AG04450 (cell line): ENCODE measurements at places on chromosomes 2 and 18. TPM values are rescaled to one million over a fixed set of nuclear protein-coding genes. Genes with fewer than 3 reads are reported as not detected.

The AQP12A gene
- polyA plus RNA-seq, result not detected in 2 replicates

The CRYGD gene
- not detected in 2 replicates for polyA plus RNA-seq

The SNED1 gene
- 1.6 and 2.4 TPM in 2 replicates for polyA plus RNA-seq

The LINC00305 gene
- not detected in 2 replicates for polyA plus RNA-seq

The C2orf68 gene
- polyA plus RNA-seq, result 17.8 and 19.1 TPM in 2 replicates

The PARD3B gene
- polyA plus RNA-seq, result 8.5 and 9.2 TPM in 2 replicates

The HOXD9 gene
- polyA plus RNA-seq, result not detected in 2 replicates

The SLC4A5 gene
- 0.15 and 0.25 TPM in 2 replicates for polyA plus RNA-seq

The ANKRD23 gene
- 0.46 and 0.81 TPM in 2 replicates for polyA plus RNA-seq

The MRO gene
- 0.06 and 0.27 TPM in 2 replicates for polyA plus RNA-seq

The THSD7B gene
- not detected in 2 replicates for polyA plus RNA-seq

The ILKAP gene
- 29.4 and 34.9 TPM in 2 replicates for polyA plus RNA-seq

The PECR gene
- polyA plus RNA-seq, result 12.7 and 16.7 TPM in 2 replicates

The KIF5C gene
- polyA plus RNA-seq, result 0.09 and 0.12 TPM in 2 replicates

The CUL3 gene
- polyA plus RNA-seq, result 55.2 and 57.3 TPM in 2 replicates

The SERPINB2 gene
- 5.3 and 6.9 TPM in 2 replicates for polyA plus RNA-seq

The EPB41L3 gene
- 36.6 and 45.0 TPM in 2 replicates for polyA plus RNA-seq

The RNF152 gene
- polyA plus RNA-seq, result 5.0 and 7.4 TPM in 2 replicates

The VWA3B gene
- polyA plus RNA-seq, result not detected in 2 replicates

The ALPI gene
- not detected in 2 replicates for polyA plus RNA-seq

The GALNT5 gene
- 49.8 and 55.0 TPM in 2 replicates for polyA plus RNA-seq

The LHCGR gene
- polyA plus RNA-seq, result 3.4 and 3.8 TPM in 2 replicates

The TDRD15 gene
- not detected in 2 replicates for polyA plus RNA-seq

The TRIM43 gene
- not detected in 2 replicates for polyA plus RNA-seq

The POTEI gene
- not detected in 2 replicates for polyA plus RNA-seq

The IL36B gene
- polyA plus RNA-seq, result not detected in 2 replicates

The FTCDNL1 gene
- polyA plus RNA-seq, result 0.10 TPM in 1 of 2 replicates, not detected in the other

The CHRND gene
- not detected in 2 replicates for polyA plus RNA-seq

The MEP1B gene
- polyA plus RNA-seq, result not detected in 2 replicates

The SCN1A gene
- polyA plus RNA-seq, result not detected in 2 replicates

The PPP1R1C gene
- polyA plus RNA-seq, result 0.26 and 0.41 TPM in 2 replicates

The ITPRIPL1 gene
- polyA plus RNA-seq, result 3.4 and 3.7 TPM in 2 replicates

The ABCG5 gene
- not detected in 2 replicates for polyA plus RNA-seq

The MC4R gene
- polyA plus RNA-seq, result 0.06 TPM in 1 of 2 replicates, not detected in the other

The DTNB gene
- 12.1 and 12.5 TPM in 2 replicates for polyA plus RNA-seq

The SMAD7 gene
- 7.4 and 8.0 TPM in 2 replicates for polyA plus RNA-seq

The CNNM3 gene
- polyA plus RNA-seq, result 5.1 and 7.1 TPM in 2 replicates

The WIPF1 gene
- polyA plus RNA-seq, result 10.7 and 12.4 TPM in 2 replicates

The CDH19 gene
- not detected in 2 replicates for polyA plus RNA-seq

The HOXD3 gene
- not detected in 2 replicates for polyA plus RNA-seq

The FBLN7 gene
- 0.22 and 0.37 TPM in 2 replicates for polyA plus RNA-seq

The RAB12 gene
- 29.9 and 35.4 TPM in 2 replicates for polyA plus RNA-seq

The CHRNG gene
- not detected in 2 replicates for polyA plus RNA-seq

The TGFA gene
- not detected in 2 replicates for polyA plus RNA-seq

The OBSL1 gene
- 35.5 and 46.8 TPM in 2 replicates for polyA plus RNA-seq

The CNDP1 gene
- polyA plus RNA-seq, result not detected in 2 replicates

The CYP27A1 gene
- polyA plus RNA-seq, result 25.6 and 31.0 TPM in 2 replicates

The PDE11A gene
- polyA plus RNA-seq, result 0.02 and 0.24 TPM in 2 replicates
